ENCODE measurements at places on chromosomes 13 and 19.
A peak's percentile ranks its signal among the peaks of the same experiment; 100 is the strongest.

- no peak for DNase-seq
Observed at GRCh38 chr19:16585808-16586476, 13.7 kb upstream of the SLC35E1 start.

- DNase-seq: no peak
Observed at GRCh38 chr13:112213467-112214255, 146.7 kb downstream of the SOX1 start.

DNA sequence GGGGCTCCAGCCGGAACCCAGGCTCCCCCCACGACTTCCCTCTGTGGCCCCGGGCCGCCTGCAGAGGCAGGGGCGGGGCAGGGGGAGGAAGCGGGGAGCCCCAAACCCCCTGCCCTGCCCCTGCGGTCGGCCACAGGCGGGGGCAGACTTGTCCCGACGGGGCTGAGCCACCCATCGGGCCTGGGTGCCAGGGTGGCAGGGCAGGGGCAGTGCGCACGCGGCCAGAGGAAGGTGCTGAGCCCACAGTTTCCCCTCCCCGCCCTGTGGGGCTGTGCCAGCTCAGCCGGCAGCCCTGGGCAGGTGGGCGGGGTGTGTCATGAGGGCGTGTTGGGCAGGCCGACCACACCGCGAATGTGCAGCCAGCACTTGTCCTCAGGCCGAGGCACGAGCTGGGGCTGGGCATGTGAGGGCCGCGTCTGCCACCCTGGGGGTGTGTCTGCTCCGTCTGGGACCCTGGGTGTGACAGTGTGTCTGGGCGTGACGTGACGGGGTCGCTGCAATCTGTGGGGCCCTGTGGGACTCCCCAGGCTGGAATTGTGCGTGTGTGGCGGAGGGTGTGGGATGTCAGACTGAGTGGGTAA is 17.7 kb downstream of the CCDC97 start:
- DNase-seq: no peak

GRCh38 chr13:99995589-99996380 is 14.2 kb downstream of the ZIC2 start:
- no peak for DNase-seq

DNA sequence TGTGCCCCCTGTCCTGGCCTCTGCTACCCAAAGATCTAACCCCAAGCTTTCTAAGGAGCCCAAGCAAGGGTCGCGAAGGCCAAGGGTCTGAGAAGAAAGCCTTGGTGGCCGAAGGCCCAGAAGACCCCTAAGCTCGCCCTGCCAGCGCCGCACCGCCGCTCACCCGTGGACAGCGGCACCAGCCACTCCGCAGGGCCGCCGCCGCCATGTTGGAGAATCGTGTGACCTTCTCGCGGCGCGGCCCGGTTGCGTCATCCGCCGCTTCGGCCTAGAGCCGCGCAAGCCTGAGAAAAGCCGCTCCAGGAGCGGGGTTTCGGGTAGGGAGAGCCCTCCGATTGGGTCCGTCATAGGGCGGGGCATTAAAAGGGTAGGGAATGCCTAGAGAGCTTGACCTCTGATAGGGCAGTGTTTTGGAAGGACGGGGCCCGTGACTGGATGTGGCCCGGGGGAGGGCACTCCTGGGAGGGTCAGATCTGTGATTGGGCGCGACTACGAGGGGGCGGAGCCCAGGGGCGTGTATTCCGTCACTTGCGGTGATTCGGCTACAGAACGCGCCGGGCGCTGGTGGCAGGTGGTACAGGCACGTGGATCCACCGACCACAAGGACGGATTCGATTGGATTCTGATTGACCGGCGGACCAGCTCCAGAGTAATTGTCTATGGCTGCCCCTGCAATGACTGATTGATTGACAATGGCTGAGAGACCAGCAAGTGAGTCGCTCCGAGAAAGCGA is at the start of gene TIMM44:
Gene TIMM44 (minus strand): TSS at position 223 of the 733 bp plus-strand sequence. CDS start 15 bp downstream, at position 208.
- peak; percentile 99 for DNase-seq

- no peak for DNase-seq
Observed at GRCh38 chr13:67156723-67157060, 73.4 kb downstream of the PCDH9 start.

DNA sequence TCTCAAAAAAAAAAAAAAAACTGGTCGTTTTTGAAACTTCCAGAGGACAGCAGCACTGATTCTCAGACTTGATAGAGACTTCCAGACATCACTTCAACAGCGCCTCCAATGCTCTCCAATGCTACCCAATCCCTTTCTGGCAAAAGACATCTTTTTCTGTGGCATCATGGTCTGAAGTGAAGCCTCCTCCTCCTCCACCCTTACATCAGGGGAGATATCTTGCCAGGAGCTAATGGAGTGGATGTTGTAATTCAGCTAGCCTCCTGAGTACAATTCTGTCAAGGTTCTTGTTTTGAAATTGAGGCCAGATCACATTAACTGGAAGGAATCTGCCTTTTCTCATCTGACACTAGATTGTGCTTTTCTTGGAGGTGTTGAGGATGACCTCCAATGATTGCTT is 24.2 kb downstream of the FXYD5 start:
- no peak for DNase-seq

DNA sequence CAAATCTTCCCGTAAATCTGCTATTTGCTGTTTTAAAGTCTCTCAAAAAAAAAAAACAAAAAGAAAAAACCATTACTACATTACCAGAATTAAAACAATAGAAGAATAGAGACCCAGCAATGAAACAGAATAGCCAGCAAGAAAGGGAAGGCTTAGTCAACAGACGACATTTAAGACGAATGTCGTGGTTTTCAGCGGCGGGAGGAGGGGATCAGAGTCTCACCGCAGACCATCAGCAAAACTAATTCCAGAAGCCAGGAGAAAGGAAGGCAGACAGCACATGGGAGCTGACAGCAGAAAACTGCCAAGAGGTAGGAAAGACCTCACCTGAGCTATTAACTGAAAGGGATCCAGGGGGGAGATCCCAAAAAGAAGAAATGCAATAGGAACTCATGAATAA is 128.9 kb downstream of the RNF17 start:
- no peak for DNase-seq

DNA sequence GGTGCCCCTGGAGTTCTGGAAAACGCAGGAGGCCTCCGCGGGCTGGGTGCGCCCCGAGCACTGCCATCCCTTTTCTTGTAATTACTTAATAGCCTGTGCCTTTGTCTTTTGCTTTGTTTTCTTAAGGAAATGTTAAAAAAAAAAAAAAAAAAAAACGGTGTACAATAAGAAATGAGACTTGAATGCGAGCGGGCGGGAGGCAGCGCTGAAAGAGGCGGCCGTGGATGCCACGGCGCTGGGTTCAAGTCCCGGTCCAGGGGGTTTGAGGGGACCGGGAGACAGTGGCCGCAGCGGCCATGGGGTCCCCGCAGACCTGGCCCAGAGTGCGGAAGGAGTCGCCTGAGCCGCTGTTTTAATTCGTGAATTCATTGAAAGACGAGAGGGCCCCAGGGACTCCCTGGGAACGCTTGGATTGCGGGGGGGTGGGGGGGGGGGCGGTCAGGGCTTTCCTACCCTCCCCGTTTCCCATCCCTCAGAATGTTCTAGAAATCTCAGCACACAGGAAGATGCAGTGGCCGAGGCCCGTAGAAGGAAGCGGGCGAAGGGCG is 349.2 kb upstream of the ARGLU1 start:
- no peak for DNase-seq

DNA sequence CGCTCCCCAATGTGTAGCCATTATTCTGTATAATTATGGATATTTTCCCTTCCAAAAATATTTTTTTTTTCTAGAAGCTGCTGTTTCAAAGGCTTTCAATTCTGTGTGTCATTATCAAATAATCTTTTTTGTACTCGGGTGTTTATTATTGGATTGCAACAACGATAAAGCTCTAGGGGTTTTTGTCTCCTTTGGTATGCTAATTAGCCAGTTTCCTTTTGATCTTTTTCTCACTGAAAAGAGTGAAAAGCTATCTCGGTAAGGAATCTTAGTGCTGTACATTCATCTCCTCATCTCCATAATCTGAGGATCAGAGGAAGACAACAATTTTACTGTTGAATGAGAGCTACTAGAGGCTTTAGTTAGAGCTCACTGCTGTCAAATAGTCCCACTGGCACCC is 136.6 kb downstream of the OLFM4 start:
- DNase-seq: no peak

DNA sequence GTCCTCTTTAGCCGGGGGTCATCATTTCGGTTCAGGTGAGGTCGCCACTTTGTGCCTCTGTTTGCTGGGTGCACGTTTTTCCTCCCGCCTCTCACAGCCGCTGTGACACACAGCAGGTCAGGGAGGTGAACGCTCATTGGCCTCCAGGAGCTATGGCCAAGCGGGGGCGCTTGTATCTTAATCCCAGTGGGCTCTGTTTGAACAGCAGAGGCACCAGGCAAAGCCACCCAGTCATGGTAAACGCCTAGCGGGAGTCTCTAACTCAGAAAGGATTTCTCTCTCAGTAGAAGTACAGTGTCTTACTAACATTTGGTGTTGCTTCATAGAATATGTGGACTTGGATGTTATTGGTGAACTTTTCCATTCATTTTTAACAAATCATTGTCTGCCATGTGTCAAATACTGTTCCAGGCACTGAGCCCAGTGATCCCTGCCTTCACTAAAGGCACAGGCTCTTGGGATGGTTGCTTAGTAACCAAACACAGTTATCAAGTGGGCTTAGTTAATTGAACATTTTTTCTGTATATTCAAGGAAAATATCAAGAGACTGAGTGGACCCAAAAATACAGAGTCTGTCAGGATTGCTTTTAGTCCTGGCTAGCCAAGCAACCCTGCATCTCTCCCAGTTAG is 186.7 kb downstream of the STK24 start:
- DNase-seq: no peak

- no peak for DNase-seq
Observed at GRCh38 chr19:15194938-15195337, 5.9 kb downstream of the NOTCH3 start.

DNA sequence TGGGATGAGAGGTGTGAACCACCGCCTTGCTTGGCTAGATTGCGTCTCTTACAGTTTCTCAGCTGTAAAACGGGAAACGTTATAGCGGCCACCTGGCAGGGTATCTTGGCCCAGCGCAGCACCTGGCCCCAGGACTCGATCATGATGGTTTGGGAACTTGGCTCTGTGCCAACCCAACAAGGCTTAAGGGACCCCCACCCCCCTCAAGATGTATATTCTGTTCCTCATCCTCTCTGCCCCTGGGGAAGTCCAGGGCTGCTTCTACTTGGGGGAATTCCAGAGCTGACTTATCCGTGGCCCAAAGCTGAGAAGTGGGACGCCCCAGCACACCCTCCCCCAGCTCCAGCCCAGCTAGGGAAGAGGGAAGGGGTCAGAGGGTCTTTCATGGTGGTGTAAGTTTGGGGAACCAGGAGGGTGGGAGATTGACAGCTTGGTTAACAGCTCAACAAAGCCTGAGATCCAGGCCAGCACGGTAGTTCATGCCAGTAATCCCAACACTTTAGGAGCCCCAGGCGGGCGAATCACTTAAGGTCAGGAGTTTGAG is 695 bp downstream of the ICAM1 start:
- DNase-seq: no peak

DNA sequence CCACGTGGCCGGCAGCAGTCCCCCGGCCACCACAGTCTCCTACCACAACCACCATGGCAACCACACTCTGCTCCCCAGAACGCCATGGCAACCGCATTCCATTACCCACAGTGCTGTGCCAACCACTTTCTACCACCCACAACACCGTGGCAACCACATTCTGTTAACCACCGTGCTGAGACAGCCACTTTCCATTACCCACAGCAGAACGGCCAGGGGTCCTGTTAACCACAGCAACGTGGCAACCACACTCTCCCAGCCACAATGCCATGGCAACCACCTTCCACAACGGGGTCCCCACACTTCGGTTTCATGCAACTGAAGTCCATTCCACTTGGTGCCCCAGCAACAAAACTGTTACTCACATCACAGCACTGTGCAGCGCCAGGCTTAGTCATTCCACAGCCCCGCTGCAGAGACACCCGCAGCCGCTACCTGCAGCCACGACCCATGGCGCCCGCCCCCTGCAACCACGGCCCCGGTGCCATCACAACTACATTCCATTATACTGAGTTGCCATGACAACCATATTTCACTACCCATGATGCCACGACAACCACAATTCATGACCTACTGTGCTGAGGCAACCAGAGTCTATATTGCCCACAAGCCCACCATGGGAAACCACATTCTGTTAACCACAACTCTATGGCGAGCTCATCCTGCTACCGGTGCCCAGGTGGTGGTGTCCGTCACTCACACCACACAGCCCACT is 10.0 kb downstream of the DPF1 start:
- DNase-seq: peak; percentile 38

DNA sequence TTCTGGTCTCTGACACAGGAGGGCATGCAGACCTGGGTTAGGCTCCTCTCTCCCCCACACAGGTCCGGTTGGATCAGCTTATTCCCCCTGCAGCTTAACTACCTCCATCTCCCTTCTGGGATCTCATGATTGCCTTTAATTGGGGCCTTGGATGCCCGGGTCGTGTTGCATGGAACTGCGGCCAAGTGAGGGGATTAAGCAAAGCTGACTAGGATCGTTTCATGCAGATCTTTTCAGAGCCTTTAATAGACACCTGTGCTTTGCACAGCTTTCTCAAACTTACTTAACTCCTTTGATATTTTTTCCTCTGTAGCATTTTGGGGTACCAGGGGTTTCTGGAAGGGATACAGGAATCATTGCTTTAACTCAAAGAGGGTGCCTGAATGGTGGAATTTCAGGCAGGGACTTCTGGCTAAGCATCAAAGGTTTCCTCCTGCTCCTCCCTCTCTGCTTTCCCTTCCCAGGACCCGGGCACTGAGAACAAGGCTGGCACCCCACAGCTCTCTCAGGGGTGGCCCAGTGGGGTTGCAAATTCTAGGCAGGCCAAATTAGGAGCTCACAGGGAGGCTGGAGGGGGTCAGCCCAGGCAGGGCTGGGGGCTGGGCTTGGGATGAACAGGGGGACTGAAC is 477 bp downstream of the NFILZ start:
- no peak for DNase-seq

DNA sequence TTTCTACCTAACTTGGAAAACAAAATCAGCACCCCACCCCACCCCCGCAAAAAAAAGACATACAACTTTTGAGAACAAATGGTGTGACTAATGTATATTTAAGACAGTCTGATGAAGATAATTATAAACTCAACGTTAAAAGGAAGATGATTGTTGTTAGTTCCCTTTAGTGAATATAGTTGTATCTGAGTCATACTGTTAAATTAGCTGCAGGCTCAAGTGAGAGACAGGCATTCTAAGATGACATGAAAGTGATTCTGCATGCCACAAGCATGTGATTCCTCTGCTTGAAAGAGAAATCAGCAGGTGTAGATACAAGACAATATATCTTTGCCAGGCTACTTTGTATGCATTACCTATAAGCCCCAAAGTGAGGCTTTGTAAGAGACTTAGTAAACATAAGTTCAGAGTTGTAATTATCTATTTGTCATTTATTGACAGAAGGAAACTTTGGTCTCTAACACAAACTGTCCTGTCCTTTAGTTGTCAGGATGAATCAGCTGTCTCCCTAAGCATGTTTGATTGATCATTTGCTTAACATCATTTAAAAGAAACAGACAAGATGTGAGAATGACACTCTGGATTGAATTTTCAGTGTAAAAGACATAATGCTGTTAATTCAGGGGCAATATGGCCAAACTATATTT is 319.4 kb upstream of the HTR2A start:
- no peak for DNase-seq
